Progenitor cell of endocrine pancreas (in vitro differentiated cells): ENCODE measurements at places on chromosomes 6 and 20.

DNA sequence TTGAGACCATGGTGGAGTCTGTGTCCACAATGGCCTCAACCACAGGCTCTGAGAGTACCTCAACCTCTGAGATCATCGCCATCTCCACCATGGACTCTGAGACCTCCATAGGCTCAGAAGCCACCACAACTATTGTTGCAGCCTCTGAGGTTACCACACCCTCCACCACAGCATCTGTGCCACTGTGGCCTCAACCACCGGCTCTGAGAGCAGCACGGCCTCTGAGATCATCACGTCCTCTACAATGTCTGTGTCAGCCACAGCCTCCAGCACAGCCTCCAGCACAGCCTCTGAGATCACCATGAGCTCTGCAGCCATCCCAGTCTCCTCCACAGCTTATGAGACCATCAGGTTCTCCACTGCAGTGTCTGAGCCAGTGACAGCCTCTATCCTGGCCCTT is 19.4 kb upstream of the MUC21 start:
- no peak for DNase-seq

DNA sequence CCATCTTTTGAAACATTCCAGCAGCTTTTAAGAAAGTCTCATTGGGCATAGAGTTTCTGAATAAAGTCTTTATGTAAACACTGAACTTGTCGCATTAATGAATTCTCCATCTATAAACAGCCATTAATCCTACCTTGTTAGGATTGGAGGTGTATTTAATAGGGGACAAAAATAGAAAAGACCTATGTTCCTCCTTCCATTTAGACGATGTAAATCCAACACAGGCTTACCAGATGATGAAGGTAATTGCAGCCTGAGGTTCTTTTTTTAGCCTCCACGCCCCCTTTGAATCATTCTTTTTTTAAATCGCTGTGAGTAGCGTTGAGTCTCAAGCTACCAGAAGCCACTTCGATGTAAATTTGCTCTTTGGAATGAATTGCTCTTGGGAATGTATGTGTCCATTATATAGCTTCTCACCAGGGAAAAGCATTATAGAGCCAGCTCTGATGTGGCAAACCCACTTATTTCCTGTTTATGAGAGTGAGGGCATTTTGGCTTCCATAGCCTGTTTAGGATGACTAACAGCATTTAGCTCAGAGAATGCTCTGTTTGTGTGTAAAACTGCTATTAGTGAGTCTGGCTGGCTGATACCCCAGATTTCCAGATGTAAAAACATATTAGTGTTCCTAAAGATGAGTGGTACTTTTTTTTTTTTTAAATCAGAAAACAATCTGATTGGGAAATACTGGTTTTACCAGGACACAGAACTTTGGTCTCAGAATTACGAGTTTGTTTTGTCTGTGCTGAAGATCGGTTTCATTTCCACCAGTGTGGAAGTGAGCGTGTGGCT is 74.9 kb upstream of the CLDN20 start:
- no peak for DNase-seq

DNA sequence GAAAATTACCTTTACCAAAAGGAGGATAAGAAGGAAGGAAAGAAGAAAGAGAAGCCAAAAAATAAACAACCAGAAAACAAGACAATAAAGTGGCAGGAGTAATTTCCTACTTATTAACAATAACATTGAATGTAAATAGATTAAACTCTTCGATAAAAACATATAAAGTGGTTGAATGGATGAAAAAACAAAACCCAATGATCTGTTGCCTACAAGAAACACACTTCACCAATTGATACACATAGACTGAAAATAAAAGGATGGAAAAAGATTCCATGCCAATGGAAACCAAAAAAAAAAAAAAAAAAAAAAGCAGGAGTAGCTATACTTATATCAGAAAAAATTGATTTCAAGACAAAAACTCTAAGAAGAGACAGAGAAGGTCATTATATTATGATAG is 518.9 kb downstream of the BCKDHB start:
- no peak for DNase-seq

GRCh38 chr20:48685300-48685699 is 142.5 kb downstream of the PREX1 start:
- no peak for DNase-seq

- no peak for DNase-seq
Observed at GRCh38 chr6:12113190-12113577, 101.1 kb downstream of the HIVEP1 start.

DNA sequence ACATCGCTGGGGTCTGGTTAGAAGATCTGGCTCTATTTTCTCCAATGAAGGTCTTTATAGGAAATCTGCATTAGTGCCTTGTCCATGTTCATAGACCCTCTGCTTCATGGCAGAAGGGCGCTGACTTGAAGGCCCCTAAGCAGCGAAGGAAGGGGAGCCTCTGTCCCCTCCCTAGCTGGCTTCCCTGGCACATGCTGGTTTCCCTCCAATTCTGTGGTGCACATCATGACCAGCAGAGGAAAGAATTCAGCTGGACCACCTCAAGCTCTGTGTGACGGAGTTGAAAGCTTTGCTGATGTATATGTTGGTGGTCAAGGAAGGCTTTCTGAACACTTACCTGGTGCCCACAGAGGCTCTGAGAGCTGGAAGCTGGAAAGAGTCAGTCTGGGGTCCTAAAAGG is 129.7 kb upstream of the MYLIP start:
- no peak for DNase-seq

DNA sequence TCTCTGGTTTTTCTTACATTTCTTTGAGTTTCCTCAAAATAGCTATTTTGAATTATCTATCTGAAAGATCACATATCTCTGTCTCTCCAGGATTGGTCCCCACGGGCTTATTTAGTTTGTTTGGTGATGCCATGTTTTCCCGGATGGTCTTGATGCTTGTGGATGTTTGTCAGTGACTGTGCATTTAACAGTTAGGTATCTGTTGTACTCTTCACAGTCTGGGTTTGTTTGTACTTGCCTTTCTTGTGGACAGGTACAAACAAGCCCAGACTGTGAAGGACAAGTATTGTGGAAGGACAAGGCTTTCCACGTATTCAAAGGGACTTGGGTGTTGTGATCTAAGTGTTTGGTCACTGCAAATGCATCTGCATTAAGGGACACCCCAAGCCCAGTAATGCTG is 49.9 kb upstream of the TOP1 start:
- no peak for DNase-seq

DNA sequence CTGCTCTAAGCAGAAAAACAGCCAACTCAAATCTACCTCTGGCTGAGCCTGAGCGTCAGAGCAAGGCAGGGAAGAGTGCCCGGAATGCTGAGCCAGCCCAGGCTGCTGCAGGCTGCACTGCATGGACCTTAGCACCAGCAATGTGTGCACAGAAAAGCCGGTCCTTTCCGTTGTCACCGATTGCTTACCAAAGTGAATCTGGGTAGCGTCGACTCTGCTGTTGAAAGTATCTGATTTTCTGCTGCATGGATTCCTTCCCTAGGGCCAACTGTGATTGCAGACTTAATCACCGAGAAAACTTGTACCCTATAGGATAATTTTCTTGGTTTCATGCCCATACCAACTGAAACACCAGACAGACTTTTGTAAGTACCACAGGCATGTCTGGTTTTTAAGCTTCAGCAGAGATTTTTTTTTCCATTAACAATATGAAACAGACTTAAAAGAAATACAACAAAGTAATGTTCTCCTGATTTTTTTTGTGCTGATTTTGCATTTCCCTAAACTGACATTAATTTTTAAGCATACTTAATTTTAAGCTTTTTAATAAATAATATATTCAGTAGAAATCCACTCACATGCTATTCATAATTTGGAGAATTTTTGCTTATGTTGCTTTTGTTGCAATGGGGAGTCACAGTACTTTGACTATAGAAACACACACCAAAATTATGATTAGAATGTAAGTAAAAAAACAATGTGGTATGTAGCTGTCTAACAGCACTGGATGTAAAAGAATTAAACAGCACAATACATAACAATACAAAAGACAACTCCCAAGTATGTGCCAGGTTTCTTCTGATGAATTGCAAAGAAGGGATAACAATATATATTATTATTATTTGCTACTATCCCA is 218.0 kb downstream of the THBS2 start:
- DNase-seq: no peak

GRCh38 chr20:621125-621756 is 11.1 kb upstream of the TCF15 start:
- DNase-seq: no peak

GRCh38 chr6:39961178-39961577 is 26.9 kb upstream of the MOCS1 start:
- DNase-seq: no peak

GRCh38 chr6:15063253-15063853 is 182.5 kb upstream of the JARID2 start:
- no peak for DNase-seq

GRCh38 chr6:71887744-71888230 is 1.4 kb downstream of the RIMS1 start:
- DNase-seq: no peak

GRCh38 chr6:293193-294174 is 1.2 kb downstream of the DUSP22 start:
- DNase-seq: no peak
